Caki2 (cell line): ENCODE measurements at places on chromosomes 2 and 18. TPM values are rescaled to one million over a fixed set of nuclear protein-coding genes. Genes with fewer than 3 reads are reported as not detected.
A peak's percentile ranks its signal among the peaks of the same experiment; 100 is the strongest.

ALPI gene
- total RNA-seq, result not detected in 2 replicates

UBXN4 gene
- 36.8 and 41.1 TPM in 2 replicates for total RNA-seq

R3HDM1 gene
- total RNA-seq, result 3.9 and 7.0 TPM in 2 replicates

SCN3A gene
- total RNA-seq, result 0.14 and 0.24 TPM in 2 replicates

DNA sequence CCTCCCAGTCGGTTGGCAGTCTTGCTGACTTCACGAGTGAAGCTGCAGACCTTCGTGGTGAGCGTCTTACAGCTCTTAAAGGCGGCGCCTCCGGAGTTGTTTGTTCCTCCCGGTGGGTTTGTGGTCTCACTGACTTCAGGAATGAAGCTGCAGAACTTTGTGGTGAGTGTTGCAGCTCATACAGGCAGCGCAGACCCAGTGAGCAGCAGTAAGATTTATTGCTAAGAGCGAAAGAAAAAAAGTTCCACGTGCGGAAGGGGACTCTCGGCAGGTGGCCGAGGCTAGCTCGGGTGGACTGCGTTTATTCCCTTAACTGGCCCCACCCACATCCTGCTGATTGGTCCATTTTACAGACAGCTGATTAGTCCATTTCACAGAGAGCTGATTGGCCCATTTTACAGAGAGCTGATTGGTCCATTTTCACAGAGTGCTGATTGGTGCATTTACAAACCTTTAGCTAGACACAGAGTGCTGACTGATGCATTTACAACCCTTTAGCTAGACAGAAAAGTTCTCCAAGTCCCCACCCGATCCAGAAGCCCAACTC, 240.3 kb downstream of the LRATD1 start:
- no peak for DNase-seq

DNA sequence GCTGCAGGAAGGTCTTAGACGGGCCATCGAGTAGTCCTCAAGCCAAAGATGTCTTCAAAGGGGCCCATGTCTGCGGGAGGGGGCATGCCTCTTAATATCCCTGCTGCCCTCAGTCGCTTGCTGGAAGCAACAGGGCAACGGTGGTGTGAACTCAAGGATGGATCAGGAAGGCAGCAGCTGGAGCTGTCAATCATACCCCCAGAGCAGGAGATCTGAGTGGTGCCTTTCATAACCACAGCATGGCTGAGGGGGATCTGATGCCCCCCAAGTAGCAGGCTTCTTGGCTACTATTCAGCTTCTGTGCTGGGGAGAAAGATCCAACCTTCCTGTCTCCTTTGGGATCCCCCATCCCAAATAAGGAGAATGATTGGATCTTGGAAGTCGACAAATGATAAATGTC, 46.4 kb downstream of the INSIG2 start:
- no peak for DNase-seq

GRCh38 chr2:120590841-120591240, 144.8 kb upstream of the GLI2 start:
- DNase-seq, result no peak

DNA sequence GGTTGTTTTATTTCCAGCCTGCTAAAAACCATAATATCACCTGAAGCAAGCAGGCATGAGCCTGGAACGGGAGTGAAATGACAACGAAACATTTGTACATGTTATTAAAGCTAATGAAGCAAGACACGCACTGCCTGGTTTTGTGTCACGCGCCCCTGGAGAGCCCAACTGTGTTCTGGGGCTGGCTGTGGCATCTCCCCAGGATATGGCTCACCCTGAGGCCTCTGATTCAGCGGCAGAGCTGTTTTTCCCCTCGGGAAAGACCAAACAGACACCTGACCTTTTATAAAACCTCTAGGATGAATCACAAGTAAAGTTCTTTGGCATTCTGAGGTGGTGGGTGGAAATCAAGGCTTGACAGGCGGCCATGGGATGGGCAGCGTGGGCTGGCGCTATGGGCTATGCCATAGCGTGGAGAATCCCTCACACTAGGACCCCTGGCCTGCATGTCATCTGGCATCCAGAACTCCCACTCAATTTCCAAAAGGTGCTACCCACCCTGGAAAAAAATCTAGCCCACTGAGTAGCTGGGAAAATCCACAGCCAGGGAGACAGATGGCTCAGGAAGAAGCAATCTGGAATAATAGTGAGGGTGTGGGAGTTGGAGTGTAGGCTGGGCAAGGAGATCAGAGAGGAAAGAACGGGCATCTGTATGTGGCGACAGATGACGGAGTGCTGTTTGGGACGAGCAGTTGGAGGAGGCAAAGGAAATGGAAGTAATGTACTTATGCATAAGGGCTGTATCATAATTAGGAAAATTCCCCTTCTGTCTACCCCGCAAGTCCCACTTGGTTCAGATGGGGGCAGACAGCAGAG, 262.0 kb downstream of the AFF3 start:
- DNase-seq, result peak; percentile 97

GRCh38 chr18:26190506-26190905, 35.7 kb upstream of the TAF4B start:
- no peak for DNase-seq

DNA sequence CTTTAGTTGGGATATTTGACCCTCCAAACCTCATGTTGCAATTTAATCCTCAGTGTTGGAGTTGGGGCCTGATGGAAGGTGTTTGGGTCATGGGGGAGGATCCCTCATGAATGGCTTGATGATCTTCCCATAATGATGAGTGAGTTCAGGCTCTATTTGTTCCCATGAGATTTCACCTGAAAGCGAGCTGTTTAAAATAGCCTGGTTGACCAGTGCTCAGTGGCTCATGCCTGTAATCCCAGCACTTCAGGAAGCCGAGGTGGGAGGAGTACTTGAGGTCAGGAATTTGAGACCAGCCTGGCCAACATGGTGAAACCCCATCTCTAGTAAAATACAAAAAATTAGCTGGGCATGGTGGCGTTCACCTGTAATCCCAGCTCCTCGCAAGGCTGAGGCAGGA, 14.9 kb upstream of the PSME4 start:
- no peak for DNase-seq

DNA sequence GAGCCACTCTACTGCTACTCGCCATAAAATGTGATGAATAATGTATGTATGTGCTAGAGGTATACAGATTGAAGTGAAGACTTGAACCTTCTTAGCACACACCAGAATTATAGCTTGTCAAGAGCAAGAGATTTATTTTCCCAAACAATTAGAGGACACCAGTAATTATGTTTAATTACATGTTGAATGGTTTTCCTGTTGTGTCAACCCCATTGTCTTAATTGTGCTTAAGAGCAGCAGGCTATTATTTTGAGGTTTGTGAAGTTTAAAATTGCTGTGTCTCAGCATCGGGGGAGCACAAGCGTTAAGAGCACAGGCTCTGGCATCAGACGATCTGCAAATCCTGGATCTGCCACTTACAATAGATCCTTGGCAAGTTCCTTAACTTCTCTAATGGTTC, 29.0 kb downstream of the KIF5C start:
- DNase-seq, result no peak

- no peak for DNase-seq
These were observed 28.7 kb downstream of the PARD6G start for GRCh38 chr18:80218341-80219227.

DNA sequence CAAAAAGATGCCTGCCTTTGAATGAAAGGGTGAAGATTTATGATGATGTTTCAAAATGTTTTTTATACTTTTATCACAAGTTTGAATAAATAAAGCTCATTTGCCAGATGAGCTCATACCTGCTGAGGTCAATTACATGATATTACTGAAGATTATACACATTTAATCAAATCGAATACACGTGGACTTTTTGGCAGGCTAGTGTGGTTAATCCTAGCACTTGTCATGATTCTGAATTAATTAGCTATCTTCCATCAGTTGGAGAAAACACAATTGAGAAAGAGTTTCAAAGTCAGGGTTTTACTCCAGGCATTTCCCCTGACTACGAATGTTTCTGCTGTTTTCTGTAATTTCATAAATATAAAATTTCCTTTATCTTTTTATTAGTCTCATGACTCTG, 54.4 kb downstream of the LRPPRC start:
- no peak for DNase-seq

DNA sequence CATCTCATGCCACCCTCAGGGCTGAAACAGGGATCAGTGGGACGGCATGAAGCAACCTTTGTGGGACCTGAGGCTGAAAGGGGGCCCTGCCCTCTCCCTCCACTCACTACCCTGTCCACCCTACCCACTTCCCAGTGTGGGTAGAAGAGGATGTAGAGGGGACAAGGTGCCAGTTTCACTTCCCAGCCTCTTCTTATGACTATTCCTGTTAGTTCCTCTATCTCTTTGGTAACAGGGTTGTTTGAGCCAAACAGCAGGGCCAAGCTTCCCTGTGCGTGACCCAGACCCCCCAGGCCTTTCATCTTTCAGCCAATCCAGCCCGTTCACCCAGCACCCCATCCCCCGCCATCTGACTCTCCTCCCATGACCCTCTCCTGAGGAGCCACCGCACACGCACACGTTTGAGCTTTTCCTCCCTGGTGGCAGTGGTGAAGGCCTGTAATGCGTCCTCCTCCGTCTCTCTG, 82.3 kb downstream of the STPG4 start:
- DNase-seq, result no peak
